ENCODE measurements at places on chromosomes 13 and 19.

- no peak for DNase-seq
These were observed 1.0 kb upstream of the RFC3 start for GRCh38 chr13:33816912-33817311.

DNA sequence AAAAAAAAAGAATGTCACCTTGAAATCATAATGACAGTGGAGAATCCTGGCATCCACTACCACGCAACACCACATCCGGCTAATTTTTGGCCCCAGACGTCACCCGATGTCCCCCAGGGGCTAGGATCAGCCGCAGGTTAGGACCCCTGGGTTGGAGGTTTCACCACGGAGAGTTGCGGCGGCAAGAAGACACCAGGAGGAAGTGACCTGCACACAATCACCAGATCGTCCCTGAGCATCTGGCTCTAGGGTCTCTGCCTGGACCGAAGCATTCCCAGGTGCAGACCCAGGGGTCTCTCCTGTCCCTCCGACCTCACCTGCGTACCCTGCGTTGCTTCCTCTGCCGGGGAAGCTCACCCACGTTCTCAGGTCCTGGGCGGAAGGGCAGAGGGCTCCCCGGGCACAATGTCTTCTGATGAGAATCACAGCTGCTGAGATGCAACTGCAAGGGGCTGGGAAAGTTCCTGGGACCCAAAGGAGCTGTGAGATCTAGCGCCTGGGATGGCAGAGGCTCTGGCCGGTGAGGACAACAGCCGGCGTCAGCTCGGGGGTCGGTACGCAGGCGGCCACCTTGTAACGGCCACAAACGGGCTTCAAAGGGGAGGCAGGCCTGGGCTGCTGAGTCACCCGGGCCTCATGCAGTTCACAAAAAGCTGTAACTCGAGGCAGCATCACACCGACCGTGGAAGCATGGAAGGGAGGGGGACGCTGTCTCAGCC is 111.2 kb downstream of the GADD45B start:
- no peak for DNase-seq

DNA sequence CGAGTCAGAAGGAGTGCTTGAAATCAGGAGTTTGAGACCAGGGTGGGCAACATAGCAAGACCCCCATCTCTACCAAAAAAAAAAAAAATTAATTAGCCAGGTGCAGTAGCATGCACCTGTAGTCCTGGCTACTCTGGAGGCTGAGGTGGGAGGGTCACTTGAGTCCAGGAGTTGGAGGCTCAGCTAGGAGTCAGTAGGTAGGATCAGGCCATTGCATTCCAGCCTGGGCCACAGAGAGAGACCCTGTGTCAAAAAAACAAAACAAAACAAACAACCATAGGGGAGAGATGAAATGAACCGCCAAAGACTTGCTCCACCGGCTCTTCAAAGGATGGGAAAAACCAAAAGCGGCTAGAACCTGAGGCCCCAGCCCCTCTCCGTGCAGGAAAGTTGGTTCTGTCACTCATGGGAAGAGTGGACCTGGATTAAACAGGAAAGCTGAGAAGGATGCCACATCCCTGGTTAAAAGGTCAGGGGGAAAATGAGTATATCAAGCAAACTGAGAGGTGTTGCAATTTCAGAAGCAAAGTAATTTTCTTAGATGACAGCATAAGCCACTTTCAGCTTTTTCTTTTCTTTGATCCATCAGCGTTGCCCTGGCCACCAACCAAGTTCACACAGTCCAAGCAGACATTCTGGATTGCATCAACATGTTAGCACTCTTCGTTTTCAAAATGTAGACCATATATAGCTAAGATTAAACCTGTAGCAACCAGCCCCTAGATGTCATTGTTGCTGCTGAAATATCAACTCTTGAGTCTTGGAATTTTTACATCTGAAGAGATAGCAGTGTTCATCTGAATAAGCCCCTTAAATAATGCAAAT is 8.9 kb upstream of the ZNF507 start:
- DNase-seq, result no peak

DNA sequence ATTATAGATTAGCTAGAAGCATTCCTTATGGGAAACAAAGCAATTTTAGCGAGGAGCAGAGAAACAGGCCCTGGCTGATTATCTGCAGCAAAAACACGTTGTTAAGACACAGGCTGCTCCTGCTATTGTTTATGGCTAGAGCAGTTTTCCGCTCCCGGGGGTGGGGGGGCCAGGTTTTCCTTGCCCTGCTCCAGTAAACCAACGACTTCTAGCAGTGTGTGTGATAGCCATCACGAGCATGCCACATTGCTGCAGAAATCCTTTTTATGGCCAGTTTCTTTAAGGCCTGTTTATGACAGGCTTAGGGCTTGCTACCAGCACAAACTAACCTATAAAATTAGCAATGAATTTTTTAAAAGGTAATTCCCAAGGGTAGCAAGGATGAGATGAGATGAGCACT is 18.4 kb upstream of the IL17D start:
- DNase-seq, result no peak

GRCh38 chr13:52617070-52618060 is 24.9 kb upstream of the HNRNPA1L2 start:
- peak; percentile 88 for DNase-seq

Data from myocyte (in vitro differentiated cells).